ENCODE measurements at places on chromosomes 5 and 9.
A peak's percentile ranks its signal among the peaks of the same experiment; 100 is the strongest.

- DNase-seq = no peak
Observed at GRCh38 chr5:38543074-38543473, 13.4 kb downstream of the LIFR start.

DNA sequence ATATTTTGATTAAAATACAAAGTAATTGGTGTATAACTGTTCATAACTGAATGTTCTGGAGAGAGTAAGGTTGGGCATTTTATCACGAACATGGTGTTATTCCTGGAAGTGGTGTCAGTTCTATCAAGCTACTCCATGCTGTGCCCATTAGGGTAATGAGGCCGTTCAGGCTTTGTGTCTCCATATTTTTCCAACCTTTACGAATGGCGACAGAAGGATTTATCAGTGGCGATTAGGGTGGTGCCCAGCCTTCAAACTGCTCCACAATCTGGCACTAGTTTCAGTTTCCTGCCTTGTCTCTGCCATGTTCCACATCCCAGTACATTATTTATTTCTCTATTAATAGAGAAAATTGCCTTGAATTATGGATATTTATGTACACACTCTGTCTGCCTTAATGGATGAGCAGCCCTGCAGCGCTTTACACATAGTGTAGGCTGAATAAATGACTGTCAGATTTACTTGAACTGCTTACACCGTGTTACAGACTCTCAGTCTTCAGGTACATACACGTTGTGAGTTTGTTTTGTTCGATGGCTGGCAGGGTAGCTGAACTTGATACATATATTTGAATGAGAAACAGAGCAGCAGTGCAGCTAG lies 23.9 kb upstream of the TMC1 start:
- no peak for DNase-seq

GRCh38 chr9:126438741-126439401 lies 112.2 kb downstream of the MVB12B start:
- no peak for DNase-seq

- DNase-seq = no peak
Observed at GRCh38 chr9:23571414-23572104, 254.5 kb downstream of the ELAVL2 start.

DNA sequence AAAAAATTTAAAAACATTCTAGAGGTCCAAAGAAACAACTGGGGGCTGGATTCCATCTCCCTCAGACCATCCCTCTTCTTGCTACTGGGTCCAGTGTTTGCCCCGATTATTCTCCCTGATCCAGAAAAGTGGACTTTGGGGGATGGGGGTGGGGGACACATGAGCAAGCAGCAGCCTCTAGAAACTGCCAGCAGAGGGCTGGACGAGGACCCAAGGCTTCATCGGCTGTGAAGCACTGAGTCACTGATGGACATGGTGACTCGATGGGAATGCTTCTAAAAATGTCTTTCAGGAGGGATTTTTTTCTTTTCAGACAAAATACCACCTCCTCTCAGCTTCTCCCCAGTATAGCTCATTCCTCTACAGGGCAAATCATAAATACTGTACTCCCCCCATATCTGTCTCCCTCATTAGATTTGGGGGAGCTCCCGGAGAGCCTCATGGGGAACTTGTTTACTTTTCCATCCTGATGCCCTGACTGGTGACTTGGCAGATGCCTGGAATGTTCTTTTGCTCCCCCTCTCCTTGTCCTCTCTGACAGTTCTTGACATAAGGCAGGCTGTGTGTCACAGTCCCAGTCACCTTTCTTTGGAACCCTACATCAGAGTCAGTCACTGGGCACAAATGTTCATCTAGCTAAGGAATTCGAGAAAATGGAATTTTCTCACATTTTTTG lies 67.2 kb upstream of the STC2 start:
- DNase-seq = no peak

- no peak for DNase-seq
Observed at GRCh38 chr5:6193310-6193709, 185.0 kb downstream of the MED10 start.

GRCh38 chr5:150113047-150113744 lies 26.8 kb upstream of the CSF1R start:
- peak; percentile 42 for DNase-seq

- no peak for DNase-seq
Observed at GRCh38 chr9:100492952-100493351, 20.0 kb downstream of the TMEFF1 start.

- peak; percentile 45 for DNase-seq
Observed at GRCh38 chr9:92608909-92609445, 61.0 kb downstream of the IPPK start.

GRCh38 chr5:180072556-180072955 lies 997 bp upstream of the RNF130 start:
- peak; percentile 82 for DNase-seq

DNA sequence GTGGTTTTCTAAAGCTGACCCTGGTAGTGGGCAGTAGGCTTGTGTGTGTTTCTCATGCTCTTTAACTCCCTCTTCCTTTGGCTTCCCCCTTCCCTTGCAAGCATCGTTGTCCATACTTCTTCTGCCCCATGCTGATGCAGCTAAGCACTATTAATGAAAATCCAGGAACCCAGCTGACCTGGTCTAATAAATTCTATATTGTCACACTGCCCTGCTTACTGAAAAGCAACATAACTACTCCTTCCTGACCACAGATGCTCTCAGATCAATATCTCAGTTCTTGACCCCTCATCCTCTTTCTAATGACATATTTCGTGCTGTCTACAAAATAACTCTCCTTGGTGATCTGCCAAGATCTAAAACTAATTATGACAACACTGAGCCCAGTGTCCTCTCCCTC lies 405.5 kb downstream of the EFNA5 start:
- DNase-seq = no peak

GRCh38 chr5:32410630-32411029 lies 33.9 kb downstream of the ZFR start:
- no peak for DNase-seq

- DNase-seq = no peak
Observed at GRCh38 chr9:137339045-137339907, 37.2 kb upstream of the NRARP start.

GRCh38 chr9:15211160-15211814 lies 95.7 kb downstream of the TTC39B start:
- no peak for DNase-seq

- no peak for DNase-seq
Observed at GRCh38 chr9:113409883-113410206, 630 bp downstream of the POLE3 start.

DNA sequence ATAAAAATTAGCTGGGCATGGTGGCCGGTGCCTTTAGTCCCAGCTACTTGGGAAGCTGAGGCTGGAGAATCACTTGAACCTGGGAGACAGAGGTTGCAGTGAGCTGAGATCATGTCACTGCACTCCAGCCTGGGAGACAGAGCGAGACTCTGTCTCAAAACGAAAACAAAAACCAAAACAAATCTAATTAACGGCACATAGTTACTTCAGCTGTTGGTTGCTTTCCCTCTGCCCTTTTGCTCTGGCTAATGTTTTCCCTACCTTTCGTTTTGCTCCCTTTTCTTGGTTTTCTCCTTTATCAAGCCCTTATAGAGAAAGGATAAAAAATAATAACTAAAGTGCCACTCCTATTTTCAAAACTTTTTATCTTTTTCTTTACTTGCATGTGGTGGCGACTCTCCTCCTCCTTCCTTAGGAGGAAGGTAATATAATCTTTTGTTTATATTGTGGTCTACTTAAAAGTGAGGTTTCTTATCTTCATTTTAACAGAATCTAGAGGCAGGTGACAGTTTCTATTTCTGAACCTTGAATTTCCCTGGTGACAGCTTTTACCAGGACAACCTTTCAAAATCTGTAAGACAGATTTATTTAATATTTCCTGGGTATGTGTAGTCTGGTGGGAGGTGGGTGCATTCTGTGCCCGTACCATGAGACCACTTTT lies 125.4 kb downstream of the ARHGEF28 start:
- peak; percentile 8 for DNase-seq

Measured in kidney (tissue), 22 donors.